ENCODE measurements at places on chromosomes 5 and 9.

- DNase-seq, result no peak
These were observed 9.2 kb downstream of the AGPAT2 start for GRCh38 chr9:136678034-136678433.

GRCh38 chr5:90548069-90548593 lies 10.5 kb upstream of the ADGRV1 start:
- DNase-seq, result peak; percentile 37

DNA sequence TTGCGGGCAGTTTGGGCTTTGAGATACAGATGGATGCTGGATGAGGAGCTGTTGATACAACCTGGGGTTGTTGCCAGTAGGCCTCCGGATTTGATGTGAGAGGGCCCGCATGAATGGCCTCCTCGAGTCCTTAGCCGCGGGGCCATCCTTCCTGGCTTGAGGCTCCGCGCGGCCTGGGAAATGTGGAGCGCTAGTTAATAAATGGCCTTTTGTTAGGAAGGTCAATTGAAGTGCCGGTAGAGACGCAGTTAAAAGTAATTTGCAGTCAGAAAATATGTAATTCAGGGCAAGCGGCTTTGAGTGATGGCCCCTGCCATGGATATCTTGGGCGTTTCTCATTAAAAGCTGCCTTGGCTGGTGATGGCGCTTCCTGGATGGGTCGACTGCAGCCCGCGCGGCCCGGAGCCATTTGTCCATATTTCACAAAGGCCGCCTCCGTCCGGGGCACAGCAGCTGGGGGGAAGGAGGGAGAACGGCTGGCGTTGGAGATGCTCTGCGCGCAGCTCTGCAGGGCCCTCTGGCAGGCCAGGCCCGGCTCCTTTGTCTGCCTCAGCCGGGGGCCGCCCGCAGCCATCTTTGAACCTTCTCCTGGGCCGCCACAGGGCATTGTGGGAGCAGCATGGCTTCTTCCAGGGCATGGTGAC lies 11.2 kb downstream of the MVB12B start:
- DNase-seq, result no peak

- no peak for DNase-seq
These were observed 61.1 kb upstream of the IL6ST start for GRCh38 chr5:56055859-56056258.

DNA sequence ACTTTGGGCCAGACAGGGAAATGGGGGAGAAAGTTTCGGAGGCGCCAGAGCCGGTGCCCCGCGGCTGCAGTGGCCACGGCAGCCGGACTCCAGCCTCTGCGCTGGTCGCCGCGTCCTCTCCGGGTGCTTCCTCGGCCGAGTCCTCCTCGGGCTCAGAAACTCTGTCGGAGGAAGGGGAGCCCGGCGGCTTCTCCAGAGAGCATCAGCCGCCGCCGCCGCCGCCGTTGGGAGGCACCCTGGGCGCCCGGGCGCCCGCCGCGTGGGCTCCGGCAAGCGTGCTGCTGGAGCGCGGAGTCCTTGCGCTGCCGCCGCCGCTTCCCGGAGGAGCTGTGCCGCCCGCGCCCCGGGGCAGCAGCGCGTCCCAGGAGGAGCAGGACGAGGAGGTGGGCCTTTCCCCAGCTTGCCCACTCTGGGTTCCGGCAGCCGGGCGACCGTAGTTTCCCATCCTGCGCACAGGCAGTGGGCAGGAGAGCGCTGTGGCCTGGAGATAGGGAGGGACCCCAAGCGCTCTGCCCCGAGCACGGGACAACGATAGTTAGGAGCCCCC lies 516 bp downstream of the MAST4 start:
- no peak for DNase-seq

DNA sequence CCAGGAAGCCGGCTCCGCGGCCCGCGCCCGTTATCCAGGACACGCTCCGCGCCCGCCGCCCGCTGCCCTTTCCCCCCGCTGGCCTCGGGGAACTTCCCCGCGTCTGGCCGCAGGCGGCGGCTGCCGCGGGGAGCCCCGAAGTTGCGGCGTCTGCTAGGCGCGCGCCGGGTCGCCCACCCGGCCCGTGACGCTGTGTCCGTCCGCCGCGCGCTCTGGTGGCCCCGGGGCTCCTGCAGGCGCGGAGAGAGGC lies 621 bp upstream of the GCNT4 start:
- no peak for DNase-seq

Measured in stromal cell of bone marrow (primary cell).